ENCODE measurements at places on chromosomes 12 and 14.

GRCh38 chr14:57390806-57391516, 575 bp downstream of the NAA30 start:
- peak; percentile 26 for DNase-seq

DNA sequence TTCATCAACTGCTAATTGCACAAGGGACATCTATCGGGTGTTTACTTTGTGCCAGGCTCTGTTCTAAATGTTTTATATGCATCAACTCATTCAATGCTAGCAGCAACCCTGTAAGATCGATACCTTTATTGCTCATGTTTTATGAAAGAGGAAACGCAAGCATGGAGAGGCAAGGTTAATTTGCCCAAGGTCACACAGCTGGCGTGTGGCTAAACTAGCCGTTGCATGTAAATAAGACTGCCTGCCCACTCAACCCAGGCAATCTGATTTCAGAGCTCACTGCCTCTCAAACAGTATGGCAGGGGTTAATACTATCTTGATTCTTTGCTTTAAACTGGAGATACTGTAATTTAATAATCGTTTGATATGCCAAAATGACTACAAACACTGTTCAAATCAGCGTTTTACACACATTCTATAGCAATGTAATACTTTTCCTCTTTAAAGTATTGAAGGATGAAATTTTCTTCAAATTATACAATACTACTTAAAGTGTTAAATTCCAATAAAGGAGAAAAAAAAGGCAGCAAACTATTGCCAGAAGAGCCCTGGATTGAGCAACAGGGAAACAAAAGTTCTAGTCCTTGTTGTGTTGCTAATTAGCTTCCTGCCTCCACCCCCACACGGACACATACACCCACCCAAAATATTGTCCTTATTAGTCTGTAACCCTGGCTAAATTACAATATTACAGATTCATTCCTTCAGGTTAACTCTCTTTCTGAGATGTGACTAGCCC, 39.1 kb upstream of the DHRS7 start:
- no peak for DNase-seq

GRCh38 chr12:70637303-70638085, at the start of gene PTPRB:
Gene PTPRB, minus strand, starts transcription at chr12:70637429. Its CDS starts 34 bp downstream, at chr12:70637395.
- no peak for DNase-seq

DNA sequence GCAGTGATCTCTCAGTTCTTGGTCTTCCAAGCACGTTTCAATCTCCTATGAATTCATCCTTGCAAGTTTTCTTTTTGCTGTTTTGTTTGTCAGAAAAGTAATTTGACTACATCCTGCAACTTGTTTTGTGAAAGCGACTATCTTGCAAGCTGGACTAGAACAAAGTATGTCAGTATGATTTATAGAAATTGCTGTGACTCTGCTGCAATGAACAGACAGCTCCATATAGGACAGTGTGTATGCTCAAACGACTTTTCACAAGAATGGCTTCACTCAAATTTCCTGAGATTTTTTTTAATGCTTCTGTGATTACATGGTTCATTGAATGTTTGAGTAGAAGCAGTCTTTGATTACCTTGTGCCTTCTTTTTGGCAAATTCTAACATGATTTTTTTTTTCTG, 123.5 kb upstream of the TRHDE start:
- no peak for DNase-seq

GRCh38 chr12:116939734-116940133, 29.0 kb downstream of the FBXW8 start:
- no peak for DNase-seq

DNA sequence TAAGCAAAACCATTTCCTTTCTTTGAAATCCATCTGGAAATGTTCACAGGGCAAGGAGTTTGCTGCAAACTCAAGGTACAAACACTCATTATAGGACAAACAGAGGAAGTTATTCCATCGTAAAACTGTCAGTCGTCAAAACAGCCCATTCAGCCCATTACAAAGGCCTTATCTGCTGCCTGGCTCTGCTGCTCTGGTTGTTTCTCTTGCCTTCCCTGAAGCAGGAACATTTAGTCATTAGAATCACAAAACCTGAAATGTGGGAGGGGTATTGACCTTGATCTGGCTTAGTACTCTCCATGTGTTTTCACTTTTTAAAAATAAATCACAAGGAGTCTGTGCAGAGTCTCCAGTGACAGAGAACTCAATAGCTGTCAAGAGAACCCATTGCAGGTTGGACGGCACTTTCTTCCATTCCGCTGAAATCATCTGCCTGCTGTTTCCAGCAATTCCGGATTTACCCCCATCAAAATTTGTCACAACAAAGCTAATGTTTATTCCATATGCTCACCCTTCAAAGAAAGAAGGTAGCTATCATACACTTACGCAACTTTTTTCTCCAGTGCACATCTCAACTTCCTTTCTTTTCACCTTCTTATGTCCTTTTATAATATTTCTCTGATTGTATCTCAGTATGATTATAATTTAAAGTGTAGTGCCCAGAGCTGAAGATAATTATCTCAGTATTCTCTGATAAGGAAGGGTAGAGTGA, 24.6 kb upstream of the ITPR2 start:
- no peak for DNase-seq

DNA sequence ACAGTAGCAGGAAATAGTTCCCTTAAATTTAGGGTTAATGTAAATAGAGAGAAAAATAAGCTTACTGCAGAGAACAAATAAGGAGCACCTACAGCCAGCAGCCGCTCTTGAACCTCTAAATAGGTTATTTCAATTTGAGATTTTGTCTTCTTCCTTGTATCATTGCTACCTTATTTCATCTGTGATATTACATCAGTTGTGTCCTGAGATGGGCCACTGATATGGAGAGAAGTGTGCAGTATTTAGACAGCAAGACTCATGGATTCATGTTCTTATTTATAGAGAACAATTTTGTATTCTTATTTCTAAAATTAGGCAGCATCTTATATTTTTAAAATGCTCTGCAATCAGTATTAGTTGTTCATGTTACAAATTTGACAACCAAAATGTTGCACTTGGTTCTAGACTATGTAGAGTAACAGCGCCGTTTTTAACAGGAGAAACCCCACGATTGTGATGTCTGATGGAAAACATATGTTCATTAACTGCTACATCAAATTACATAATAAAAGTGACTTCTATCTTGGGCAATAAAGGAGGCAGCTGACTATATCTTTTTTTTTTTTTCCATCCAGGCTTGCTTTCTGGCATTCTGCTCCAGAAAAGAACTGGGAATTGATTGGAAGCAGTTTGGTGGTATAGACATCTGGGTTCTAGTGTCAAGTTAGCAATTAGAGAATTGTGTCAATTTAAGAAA, 117.9 kb downstream of the CAND1 start:
- DNase-seq: no peak

- DNase-seq: no peak
These were observed 139.2 kb downstream of the KICS2 start for GRCh38 chr12:64082866-64083268.

DNA sequence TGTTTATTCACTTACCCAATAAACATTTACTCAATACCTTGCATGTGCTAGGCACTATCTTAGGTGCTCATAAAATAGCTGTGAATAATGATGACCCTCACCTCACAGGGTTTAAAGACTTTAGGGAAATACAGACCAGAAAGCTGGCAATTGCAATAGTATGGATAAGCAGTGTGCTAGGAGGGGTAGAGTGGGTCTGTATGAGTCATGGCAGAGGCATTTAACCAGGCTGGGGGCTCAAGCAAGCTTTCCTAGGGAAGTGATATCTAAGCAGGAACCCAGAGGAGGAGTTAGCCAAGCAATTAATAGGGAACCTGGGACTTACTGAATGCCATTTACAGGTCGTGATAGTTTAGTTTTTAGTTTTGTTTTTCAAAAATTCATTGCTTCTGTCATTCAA, 123.9 kb upstream of the CCDC198 start:
- no peak for DNase-seq

DNA sequence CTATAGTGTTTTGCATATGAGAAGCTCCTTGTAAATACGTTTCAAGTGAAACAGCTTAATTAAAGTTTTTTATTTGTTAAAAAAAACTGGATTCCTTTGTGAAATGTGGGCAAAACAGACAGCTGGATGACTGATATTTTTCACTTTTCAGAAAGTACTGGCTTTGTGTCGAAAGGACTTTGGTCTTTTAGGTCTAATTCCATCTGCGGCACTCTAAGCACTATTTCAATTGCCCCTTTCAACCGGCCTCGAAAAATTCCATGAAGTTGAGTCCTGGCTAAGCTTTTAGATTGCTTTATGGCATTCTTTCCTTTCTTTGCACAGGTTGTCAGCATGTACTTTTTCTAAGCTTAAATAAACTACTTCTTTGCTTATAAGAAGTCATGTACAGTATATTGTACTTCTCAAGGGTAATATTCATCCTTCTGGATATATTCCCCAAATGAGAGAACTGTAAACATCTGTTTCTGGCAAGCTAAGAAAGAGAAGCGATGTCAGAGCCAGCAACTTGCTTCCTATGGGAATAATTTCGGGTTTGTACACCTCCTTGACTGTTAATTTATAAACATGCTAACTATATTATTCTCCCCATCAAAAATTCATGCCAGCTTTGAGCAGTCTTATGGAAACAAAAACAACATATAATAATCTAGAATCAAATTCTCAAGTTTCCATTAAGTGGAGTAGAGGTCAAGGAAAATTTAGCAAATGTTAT, 611.3 kb downstream of the ETNK1 start:
- DNase-seq: no peak

DNA sequence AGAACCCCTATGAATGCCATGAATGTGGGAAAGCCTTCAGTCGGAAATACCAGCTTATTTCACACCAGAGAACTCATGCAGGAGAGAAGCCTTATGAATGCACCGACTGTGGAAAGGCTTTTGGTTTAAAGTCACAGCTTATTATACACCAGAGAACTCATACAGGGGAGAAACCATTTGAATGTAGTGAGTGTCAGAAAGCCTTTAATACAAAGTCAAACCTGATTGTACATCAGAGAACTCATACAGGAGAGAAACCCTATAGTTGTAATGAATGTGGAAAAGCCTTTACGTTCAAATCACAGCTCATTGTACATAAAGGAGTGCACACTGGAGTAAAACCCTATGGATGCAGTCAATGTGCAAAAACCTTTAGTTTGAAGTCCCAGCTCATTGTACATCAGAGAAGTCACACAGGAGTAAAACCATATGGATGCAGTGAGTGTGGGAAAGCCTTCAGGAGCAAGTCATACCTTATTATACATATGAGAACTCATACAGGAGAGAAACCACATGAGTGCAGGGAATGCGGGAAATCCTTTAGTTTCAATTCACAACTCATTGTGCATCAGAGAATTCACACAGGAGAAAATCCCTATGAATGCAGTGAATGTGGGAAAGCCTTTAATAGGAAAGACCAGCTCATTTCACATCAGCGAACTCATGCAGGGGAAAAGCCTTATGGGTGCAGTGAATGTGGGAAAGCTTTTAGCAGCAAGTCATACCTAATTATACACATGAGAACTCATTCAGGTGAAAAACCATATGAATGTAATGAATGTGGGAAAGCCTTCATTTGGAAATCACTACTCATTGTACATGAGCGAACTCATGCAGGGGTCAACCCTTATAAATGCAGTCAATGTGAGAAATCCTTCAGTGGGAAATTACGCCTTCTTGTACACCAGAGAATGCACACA, 22.3 kb downstream of the ZNF268 start:
- DNase-seq: no peak
